Endothelial cell (in vitro differentiated cells): ENCODE measurements at places on chromosomes 1 and 21.

DNA sequence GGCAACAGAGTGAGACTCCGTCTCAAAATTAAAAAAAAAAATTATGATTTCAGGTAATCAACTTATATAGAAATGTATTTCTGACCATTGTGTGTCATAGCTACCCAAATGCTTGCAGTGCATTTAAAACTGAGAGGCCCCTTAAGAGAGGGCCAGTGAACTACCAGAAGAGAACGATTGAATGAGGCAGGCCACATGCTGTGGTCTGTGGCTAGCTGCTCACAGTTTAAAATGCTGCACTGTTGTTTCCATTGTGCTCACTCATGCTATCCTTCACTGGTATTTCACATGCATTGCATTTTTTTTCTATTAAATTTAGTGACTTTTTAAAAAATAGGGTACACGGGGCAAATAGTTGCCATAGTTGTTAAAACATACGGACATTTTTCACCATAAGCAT lies 26.0 kb downstream of the CHML start:
- no peak overlapping the region for H3K27ac ChIP-seq
- DNase-seq: no peak
- H3K4me1 ChIP-seq: peaks cover 9% of the 10 kb centered on the region

GRCh38 chr1:78604643-78605042 lies 15.6 kb upstream of the IFI44L start:
- no peak for DNase-seq
- no peak overlapping the region for H3K4me3 ChIP-seq
- no peak overlapping the region for H3K27ac ChIP-seq
- no peaks in the 10 kb centered on the region for H3K36me3 ChIP-seq
- H3K4me1 ChIP-seq: peaks cover 3% of the 10 kb centered on the region

DNA sequence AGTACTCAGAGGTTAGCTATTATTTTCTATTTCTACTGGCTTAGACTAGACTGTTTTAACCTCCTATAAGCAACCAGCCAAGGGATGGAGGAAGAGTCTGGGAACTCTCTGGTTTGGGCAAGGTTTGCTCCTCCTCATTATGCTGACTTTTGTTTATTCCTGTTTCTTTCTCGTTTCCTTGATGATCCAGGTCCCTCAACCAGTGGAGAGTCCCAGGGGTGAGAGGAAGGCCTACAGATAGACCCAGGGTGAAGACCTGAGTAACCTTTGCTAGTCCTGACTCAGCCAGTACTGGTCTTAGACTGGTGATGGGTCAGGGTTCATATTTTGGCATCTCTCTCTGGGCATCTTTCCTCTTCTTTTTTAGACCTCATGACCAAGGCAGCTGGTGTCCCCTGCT lies 5.4 kb downstream of the TUFT1 start:
- DNase-seq: no peak
- H3K4me3 ChIP-seq: no peak overlapping the region
- H3K4me1 ChIP-seq: peaks cover 28% of the 10 kb centered on the region
- H3K27ac ChIP-seq: peak overlapping the region; percentile 18
- H3K36me3 ChIP-seq: no peaks in the 10 kb centered on the region

GRCh38 chr1:227944931-227945890 lies 2.5 kb downstream of the WNT9A start:
- H3K27me3 ChIP-seq: peaks cover 13% of the 10 kb centered on the region
- no peaks in the 10 kb centered on the region for H3K4me1 ChIP-seq
- no peaks in the 10 kb centered on the region for H3K36me3 ChIP-seq
- no peak overlapping the region for H3K27ac ChIP-seq
- DNase-seq: no peak
- H3K4me3 ChIP-seq: no peak overlapping the region

DNA sequence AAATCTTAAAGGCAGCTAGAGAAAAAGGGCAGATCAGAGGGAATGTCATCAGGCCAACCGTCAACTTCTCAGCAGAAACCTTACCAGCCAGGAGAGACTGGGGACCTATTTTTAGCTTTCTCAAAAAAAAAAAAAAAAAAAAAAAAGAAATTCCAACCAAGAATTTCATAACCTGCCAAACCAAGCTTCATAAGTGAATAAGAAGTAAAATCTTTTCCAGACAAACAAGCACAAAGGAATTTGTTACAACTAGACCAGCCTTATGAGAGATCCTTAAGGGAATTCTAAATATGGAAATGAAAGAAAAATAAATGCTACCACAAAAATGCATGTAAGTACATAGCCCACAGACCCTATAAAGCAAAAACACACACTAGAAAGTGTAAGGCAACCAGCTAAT lies 267.7 kb downstream of the AKT3 start:
- no peak overlapping the region for H3K4me3 ChIP-seq
- peaks cover 15% of the 10 kb centered on the region for H3K36me3 ChIP-seq
- no peak overlapping the region for H3K27ac ChIP-seq
- DNase-seq: no peak

DNA sequence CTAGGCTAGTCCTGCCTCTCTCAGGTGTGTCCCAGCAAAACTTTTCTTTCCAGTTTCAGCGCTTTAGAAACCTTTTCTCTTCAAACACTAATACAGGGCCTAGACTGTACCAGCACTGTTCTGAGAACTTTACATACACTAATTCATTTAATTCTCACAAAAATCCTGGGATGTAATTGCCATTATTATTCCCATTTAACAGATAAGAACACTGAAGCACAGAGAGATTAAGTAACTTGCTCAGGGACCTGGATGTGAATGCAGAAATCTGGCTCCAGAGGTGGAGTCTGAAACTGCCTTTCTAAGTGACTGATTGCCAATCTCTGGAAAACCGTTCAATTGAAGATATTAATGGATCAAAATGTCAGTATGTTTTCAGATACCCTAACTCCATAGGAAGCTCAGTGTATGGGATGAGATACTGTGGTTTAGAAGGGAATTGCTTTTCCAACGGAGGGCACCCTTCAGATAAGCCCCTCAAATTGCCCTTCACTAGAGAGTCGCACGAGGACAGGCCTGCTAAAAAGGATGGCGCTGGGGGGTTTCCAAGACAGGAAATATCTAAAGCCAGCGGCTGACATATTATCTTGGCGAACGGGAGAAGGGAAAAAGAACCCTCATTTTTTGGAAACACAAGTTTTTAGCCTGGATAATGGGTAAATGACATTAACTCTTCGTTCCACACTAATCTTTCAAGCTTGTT lies 698 bp upstream of the UCK2 start:
- peaks cover 13% of the 10 kb centered on the region for H3K27me3 ChIP-seq
- DNase-seq: no peak
- peak overlapping the region; percentile 90 for H3K4me3 ChIP-seq
- peaks cover 19% of the 10 kb centered on the region for H3K4me1 ChIP-seq
- peak overlapping the region; percentile 81 for H3K27ac ChIP-seq
- H3K36me3 ChIP-seq: no peaks in the 10 kb centered on the region

DNA sequence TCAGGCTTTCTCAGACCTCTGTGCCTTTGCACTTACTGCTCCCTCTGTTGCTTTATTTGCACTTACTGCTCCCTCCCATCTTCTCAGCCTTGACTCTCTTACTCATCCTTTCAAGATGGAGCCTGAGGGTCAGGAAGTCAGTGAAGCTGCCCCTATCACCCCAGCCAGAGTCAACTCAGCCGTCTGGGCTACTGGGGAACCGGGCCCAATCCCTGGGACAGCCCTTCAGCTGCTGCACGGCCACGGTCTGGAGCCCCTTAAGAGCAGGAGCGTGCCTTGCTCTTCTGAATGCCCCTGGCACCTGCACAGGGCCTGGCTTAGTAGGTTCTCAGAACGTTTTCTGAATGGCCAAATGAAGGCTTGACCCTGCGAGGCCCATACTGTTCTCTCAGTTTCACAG lies 244.4 kb downstream of the FOXD2 start:
- H3K27ac ChIP-seq: no peak overlapping the region
- peaks cover 9% of the 10 kb centered on the region for H3K4me1 ChIP-seq
- peaks cover 12% of the 10 kb centered on the region for H3K27me3 ChIP-seq
- no peak for DNase-seq
